ENCODE measurements at places on chromosomes 3 and 15.

GRCh38 chr3:134477938-134478337, 7.8 kb downstream of the ANAPC13 start:
- no peak for DNase-seq

GRCh38 chr3:197002701-197003454, 26.7 kb downstream of the MELTF start:
- DNase-seq = no peak

- DNase-seq = no peak
Measured at GRCh38 chr3:179666030-179666429, 13.2 kb downstream of the USP13 start.

GRCh38 chr3:61564395-61565059, 3.2 kb downstream of the PTPRG start:
- no peak for DNase-seq

DNA sequence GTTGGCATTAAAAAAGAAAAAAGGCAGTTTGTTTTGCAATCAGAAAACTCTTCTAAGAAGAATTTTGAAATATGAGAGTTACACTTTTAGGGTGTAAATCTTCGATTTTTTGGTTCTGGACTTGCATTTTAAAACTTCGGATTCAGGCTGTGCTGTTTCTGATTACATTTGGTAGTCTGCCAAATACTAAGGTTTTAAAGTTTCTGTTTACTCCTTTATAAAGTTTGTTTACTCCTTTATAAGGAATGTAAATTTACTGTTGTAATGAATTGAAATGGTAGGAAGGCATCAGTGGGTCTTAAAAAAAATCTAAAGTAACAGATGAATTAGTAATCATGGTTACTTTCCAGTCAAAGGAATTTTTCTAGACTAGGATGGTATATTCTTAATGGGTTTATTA, 14.1 kb downstream of the FXR1 start:
- no peak for DNase-seq

DNA sequence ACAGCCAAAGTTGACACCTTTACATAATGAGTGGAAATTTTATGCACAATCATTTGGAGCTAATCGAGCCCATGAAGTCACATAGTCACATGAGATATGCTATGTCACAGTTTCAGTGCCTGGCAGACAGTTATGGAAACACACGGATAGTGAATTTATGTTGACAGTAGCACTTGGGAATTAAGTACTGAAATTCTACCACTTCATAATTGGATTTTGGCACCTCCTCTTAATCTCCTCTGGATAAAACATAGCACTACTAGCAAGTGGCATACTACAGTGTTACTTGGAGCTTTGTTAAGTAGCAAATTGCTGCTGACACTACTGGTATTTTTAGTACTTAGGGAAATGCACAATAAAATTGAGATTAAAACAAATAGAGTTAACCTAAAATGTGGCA, 1679.4 kb downstream of the OTOL1 start:
- no peak for DNase-seq

Measured in cortex of kidney (tissue), 1 donor.